ENCODE measurements at places on chromosomes 2 and 18.

DNA sequence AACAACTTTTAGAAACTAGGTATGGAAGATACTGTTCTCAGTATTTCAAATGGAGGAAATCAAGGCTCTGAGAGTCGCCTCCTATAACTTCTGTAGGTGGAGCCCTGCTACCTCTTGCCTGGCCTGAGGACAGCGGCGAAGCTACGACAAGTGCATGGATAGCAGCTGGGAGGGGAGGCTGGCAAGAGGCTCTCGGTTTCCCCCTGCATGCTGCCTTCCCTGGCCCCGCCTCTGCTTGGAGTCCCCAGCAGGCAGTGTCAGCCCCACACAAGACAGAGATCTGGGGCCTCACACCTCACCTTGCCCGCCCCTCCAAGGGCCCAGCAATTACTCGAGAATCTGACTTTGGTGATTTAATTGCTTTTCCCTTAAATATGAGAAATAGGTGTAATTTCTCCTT lies 107.6 kb upstream of the POU3F3 start:
- no peak for DNase-seq

DNA sequence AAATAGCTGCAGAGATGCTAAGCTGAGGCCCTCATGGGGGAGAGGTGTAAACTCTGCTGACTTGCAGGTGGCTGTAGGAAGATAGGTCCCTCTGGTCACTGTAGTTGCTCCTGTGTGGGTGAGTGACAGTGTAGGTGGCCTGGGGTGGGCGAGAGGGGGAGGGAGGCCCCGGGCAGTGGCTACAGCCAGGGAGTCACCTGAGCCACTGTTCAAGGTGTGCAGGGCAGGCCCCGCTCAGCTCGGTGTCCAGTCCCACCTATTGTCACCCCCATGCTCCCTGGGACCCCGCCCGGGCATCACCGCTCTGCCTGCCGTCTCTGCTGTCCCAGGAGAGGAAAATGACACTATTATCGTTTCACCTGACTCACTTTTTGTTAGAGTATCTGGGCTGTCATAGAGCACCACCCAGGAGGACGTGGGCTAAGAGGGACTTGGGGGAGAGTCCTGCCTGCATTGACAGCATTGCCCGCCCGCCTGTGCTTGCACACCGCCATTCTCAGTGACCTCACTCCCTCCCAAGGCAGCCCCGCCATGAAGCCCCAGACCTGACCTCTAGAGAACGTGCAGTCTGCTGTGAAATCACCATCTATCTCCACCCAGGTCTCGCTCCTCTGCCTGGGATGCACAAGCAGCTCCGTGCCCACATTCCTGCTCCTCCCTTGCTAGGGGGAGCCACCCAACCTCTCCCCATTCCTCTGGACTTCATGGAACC lies 29.2 kb downstream of the COPS9 start:
- no peak for DNase-seq

DNA sequence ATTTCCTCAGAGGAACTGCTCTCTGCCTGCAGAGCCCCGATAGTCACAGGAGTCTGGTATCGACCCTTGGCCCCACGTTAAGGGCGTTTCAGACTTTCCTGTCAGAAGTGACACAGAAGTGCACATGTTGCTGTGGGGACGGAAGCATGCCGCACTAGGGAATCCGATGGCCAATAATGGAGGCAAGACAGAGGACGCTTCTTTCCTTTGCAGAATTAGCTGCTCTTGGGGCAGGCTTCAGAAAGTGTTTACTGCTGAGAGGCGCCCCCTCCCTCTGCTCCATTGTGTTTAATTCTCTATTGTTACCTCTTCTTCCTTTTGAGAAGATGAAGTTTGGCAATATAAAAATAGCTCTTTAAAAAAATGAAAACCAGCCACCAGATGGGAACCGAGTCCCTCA lies 118.6 kb upstream of the EML6 start:
- no peak for DNase-seq

GRCh38 chr2:12661489-12661888 lies 55.2 kb upstream of the TRIB2 start:
- no peak for DNase-seq

- no peak for DNase-seq
Measured at GRCh38 chr2:4673025-4673489, 969.7 kb downstream of the DCDC2C start.

GRCh38 chr2:224885836-224886547 lies 156.3 kb downstream of the DOCK10 start:
- peak; percentile 77 for DNase-seq

Measured in SJSA1 (cell line).